Hematopoietic multipotent progenitor cell treated with erythropoietin and hydrocortisone succinate and interleukin-3 and kit ligand, for 4 days (in vitro differentiated cells): ENCODE measurements at places on chromosomes 5 and 9.

DNA sequence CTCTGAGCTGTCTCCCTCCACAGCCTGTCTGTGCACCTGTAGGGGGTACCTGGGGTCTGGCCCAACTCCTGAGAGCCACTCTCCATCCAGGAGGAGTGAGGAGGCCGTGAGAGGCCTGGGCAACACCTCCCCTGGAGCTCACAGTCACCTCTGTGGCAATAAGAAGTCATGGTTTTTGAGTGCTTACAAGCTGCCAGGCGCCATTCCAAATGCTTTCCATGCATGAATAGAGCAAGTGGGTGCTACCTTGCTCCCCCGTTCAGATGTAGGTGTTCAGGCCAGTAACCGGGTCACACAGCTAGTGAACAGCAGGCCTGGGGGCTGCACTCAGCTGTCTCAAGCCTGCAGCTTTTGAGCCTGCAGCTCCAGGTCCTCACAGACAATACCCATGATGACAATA lies 30.6 kb downstream of the CORO2A start:
- no peak for DNase-seq

DNA sequence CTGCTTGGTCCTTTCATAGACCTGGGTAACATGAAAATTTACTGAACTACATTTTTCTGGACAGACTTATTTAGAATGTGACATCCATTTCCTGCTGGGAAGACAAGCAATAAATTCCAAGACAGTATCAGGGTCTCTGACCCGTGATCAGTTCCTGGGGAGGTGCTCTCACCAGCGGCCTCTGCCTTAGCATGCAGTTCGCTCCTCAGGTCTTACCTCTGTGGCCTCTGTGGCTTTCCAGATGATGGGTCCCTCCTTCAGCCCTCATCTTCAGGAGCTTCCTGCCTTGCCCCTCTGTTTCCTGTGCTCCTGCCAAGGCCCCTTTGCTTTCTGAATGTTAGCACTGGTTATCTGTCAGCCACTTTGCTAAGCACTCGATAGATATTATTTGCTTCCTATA lies 66.4 kb downstream of the CMYA5 start:
- peak; percentile 13 for DNase-seq

DNA sequence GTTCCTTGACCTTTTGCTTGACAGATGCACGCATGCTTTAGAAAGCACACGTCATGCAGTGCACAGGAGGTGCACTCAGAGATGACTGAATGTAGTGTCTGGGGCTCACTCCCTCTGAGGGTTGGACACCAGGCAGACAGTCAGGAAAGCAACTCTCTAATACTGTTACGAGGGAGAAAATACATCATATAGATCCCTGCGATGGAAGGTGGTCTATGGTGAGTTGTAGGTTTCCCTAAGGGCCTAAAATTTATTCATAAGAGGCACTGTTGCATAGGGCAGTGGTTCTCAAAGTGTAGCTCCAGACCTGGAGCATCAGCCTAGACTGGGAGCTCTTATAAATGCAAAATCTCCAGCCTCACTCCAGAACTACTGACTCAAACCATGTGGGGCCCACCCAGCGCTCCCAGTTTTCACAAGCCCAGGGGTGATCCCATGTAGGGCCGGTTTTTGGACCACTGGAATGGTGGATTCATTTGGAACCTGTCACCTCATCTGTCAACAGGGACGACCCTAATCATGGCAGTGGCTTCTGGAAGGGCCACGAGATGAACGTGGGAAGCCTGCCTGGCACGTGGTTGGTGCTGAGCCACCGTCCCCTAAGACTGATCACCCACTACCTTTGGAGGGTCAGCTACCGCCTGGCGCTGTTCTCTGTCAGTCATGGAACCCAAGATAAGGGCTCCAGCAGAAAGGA lies 16.8 kb upstream of the PHF19 start:
- DNase-seq = no peak

DNA sequence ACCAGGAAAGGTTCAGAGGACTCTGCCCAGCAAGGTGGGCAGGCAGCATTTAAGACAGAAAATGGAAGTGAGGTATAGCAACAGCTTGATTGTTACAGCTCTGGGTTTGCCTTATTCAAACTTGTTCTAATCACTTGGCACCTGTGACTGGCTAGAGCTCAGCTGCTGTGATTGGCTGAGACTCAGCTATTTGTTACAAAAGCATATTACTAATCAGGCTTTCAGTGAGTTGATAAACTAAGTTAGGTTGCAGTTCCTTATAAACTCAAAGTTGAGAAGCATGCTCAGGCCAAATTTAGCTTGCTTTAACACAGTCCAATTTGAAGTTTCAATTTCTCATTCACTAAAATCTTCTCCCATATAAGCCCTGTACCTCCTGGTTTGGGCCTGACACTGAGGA lies 56.3 kb downstream of the GDA start:
- DNase-seq = peak; percentile 4

DNA sequence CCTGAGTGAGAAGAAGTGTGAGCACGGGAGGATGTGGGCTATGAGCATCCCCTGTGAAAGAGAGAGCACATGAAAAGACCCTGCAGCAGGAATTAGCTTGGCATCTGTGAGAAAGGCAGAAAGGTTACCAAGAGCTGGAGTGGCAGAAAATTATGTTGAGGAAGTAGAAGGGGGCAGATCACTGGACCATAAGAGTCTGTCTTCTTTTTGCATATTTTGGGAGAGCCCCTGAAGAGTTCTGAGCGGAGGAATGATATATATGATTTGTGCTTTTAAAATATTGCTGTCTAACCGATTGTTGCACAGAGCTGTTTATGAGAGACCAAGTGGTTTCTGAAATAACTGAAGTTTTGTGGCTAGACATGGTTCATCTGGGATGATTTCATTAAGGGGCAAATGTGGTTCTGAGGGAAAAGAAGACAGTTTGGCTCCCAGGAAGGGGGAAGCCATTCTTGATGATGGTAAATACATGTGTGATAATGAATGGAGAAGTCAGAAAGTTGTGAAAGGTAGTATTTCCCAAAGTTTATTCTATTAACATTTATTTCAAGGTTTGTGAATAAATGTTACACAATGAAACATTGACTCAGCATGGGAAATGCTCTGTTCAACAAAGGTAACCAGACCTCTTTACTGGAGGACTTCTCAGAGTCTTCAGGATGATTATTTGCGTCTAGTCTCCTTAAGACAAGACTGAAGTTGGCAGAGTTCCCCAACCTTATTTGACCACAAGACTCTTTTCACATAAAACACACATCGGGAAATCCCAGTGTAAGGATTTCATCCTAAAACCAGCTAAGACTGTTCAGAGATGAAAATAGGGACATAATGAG lies 31.5 kb upstream of the ADRB2 start:
- peak; percentile 74 for DNase-seq

DNA sequence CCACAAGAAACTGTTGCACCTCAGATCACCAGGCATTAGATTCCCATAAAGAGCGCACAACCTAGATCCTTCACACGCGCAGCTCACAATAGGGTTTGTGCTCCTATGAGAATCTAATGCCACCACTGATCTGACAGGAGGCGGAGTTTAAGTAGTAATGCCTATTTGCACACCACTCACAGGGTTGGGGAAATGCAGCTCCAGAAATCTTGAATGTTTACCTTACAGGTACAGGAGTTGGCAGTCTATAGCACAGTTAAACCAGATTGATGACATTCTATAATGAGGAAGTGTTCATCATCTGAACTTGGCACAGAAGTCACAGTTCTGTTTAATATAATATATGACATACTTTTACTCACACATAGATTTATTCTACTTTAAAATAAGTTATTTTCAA lies 732.2 kb upstream of the ZNF608 start:
- DNase-seq = no peak

- no peak for DNase-seq
Observed at GRCh38 chr5:78496373-78496772, 136.0 kb downstream of the SCAMP1 start.

DNA sequence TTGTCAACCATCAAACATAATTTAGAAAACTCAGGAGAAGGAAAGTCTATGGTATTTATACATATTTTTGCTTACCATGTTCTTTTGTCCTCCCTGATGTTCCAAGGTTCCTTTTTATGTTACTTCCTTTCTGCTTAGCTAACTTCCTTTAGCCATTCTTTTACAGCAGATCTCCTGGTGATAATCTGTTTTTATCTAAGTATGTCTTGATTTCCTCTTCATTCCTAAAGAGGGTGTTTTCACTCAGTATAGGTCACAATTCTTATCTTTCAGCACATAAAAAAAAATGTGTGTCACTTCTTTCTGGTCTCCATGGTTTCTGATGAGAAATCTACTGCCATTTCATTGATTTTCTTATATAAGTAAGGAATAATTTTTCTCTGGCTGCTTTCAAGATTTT lies 384.4 kb upstream of the PDE4D start:
- DNase-seq = peak; percentile 26

DNA sequence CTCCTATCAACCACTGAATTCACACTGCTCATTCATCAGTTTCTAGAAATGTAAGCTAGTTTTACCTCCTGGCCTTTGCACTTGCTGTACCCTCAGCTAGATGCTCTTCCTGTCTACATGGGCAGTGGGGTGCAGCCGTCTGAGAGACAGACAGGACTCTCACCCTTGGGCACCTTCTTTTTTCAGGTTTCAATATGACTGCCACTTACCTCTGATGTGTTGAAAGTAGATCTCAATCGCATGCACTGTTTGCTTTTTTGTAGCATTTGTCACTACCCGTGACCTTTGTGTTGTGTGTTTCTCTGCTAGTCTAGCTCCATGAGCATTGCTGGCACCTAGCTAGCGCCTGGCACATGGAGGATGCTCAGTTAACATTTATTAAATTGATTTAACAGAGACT lies 403.1 kb upstream of the TRPC7 start:
- DNase-seq = no peak

DNA sequence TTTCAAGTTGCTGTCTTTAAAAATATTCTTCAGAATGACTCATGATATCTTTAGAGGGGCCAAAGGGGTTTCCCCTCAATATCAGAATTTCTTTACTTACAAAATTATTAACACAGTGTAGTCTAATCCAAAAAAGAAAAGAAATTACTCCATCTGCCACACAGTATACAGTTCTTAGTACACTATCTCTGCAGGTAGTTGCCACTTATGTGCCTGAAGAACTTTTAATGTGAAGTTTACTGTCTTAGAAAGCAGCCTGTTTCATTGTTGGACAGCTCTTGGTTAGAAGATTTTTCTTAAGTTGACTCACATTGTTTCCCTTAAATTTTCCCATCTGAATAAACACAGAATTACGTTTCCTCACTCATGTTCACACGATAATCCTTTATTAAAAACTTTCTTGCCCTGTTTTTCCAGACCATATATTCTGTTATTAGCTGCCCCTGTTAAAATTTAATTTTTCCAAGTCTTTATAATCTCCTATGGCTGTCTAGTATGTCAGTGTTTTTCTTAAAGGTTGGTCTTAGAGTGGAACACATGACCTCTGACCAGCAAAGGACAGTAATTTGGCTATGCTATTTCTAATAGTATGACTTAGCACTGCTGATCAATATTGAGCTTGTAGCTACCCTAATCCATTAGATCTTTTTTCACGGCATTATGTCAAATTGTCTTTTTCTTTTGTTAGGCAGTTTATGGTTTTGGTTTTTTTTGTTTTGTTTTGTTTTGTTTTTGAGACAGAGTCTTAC lies 21.8 kb upstream of the FKTN start:
- DNase-seq = no peak

GRCh38 chr5:67166460-67167285 lies 29.9 kb downstream of the CD180 start:
- DNase-seq = peak; percentile 67

GRCh38 chr9:21357479-21358460 lies 7.1 kb upstream of the IFNA6 start:
- peak; percentile 36 for DNase-seq

DNA sequence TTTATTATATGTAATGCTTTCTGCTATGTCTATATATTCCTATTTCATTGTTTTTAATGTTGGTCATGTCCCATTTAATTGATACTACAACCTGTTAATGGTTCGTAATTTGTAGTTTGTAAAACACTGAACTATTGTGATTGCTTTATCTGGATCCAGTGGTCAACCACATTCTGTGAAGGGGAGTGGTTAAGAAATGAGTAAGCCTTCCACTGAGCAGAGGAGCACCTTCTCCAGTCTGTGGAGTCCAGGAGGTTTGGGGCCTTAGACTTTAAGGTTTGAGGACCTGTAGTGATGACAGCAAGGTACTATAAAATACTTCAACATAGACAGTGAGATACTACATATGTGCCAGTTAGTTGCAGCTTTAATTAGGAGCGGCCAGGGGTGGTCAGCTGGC lies 67.7 kb upstream of the RAD23B start:
- peak; percentile 46 for DNase-seq

GRCh38 chr9:22413884-22414283 lies 32.7 kb upstream of the DMRTA1 start:
- no peak for DNase-seq

DNA sequence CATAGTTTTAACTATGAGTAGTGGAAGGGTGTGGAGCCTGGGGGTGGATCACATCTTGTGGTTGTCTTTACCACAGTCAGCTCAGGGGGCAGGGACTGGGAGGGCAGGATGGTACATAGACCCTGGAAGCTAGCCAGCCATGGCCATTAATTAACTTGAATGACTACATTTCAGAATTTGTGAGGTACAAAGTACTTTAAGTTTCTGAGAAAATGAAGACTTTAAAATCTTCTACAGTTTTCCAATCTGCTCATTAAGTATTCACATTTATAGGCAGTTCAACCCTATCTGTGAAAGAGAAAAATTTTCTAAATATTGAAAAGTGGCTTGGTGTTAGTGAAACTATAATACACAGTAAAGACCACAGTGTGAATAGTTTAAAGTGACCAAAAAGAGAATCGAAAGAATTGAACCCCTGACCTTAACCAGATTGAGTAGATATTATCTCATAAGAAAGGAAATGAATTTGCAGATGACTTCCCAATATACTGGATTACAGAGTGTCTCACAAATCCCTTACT lies 234.2 kb upstream of the MEF2C start:
- DNase-seq = peak; percentile 95

- no peak for DNase-seq
Observed at GRCh38 chr5:128279345-128279744, 195.8 kb downstream of the SLC12A2 start.

DNA sequence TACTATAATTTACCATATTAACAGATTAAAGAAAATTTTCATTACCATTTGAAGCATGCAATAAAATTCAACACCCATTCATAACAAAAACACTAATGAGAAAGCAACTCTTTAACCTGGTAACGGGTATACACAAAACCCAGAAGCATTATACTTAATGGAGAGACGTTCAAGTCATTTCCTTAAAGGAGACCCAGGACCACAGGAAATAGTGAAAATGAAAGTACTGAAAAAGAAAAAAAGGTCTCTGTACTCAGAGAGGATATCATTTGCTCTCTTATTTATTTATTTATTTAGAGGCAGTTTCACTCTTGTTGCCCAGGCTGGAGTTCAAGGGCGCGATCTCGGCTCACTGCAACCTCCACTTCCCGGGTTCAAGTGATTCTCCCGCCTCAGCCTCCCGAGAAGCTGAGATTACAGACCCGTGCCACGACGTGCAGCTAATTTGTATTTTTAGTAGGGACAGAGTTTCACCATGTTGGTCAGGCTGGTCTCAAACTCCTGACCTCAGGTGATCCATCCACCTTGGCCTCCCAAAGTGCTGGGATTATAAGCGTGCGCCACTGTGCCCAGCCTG lies 61.6 kb downstream of the SETX start:
- no peak for DNase-seq
